Natural killer cell treated with Interleukin-12 subunit alpha and Interleukin-12 subunit beta and Interleukin-15 and Interleukin-18, amount 100 ng/mL, for 72 hours (primary cell): ENCODE measurements at places on chromosomes 1 and 21. TPM values are rescaled to one million over a fixed set of nuclear protein-coding genes. Genes with fewer than 3 reads are reported as not detected.

INAVA gene
- total RNA-seq = 0.25 TPM

RGS13 gene
- total RNA-seq = 1.1 TPM

DNA sequence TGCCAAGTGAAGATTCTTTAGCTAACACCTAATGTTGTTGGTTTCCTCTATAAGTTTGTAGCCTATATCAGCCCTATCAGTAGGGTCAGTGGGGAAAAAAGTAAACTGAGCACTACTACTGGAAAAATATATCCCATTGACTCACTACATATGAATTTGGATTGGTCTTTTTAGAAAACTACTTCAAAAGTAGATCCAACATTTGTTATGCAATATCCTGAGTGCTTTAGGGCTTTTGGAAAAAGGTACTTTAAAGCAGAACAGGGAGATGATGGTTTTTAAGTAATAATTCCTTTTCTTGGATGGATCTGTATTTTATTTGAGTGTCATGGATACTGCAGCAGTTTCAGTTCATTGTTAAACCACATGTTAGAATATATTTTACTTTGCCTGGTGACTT, 7.1 kb downstream of the C1orf21 start:
- no peak for DNase-seq

GRCh38 chr1:174413632-174414031, 34.1 kb upstream of the GPR52 start:
- DNase-seq = no peak

DNA sequence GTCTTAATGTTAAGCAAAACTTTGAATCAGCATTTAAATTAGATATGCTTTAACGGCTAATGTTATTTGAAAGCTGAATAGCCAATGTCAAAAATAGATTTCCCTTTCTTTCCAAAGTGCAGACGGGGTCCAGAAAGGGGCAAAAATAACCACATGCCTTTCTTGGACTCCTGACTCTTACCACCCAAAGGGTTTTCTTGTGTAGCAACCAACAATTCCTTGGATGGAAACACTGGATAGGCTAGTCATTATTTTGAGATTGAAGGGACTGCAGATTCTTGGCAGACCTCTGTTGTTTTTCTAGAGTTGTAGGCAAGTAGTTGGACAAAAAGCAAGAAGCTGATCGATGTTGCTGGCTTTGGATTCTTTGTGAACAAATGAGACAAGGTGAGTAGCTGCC, 107.0 kb downstream of the MRPS6 start:
- no peak for DNase-seq

- no peak for DNase-seq
Measured at GRCh38 chr1:245800901-245801605, 646.3 kb downstream of the KIF26B start.
